ENCODE measurements at places on chromosomes 3 and 15.

GRCh38 chr3:172129850-172130716, 90.7 kb downstream of the FNDC3B start:
- no peak for DNase-seq

GRCh38 chr3:32431481-32431880, 39.8 kb downstream of the CMTM7 start:
- no peak for DNase-seq

DNA sequence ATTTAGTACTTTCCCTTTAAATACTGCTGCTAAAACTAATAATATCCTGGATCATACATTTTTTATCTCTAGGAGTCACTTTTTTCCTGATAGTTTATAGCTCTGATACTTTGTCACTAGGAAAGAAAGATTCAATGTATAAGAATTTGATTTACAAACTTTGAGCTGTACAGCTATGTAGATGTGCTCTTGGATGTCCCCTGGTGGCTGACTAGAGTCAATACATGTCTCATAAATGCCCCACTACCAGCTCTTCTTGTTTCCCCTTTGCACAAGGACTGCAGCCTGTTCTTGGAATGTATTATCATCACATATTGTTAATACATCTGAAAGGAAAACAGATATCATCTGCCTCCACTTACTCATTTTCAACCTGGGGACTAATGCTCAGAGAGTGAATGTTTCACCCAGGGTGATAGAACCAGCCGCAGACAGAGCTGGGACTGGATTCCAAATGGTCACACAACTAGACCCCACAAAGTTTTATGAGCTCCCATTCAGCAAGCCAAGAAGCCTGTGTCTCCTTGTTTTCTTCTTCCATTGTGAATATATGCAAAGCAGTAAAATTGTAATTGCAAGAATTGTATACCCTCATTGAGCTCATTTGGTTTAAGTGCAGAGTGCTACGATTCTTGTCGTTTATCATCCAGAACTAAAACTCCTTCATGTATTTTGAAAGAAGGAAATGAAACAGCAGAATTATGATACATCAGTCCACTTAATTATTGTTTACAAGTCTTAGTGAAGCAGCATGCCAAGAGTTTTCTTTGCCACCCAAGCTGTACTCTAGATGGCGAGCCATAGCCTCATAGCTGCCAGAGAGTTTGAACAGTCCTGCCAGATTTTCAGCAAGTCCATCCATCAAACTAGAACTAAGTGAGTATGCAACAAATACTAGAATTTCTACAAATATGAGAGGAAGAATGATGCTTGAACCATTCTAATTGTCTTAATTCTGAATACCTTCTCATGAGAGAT, 261.6 kb upstream of the LMCD1 start:
- DNase-seq = no peak

GRCh38 chr15:82798531-82799166, 7.2 kb downstream of the FSD2 start:
- no peak for DNase-seq

- no peak for DNase-seq
These were observed 129.6 kb upstream of the CNTN6 start for GRCh38 chr3:963255-963654.

DNA sequence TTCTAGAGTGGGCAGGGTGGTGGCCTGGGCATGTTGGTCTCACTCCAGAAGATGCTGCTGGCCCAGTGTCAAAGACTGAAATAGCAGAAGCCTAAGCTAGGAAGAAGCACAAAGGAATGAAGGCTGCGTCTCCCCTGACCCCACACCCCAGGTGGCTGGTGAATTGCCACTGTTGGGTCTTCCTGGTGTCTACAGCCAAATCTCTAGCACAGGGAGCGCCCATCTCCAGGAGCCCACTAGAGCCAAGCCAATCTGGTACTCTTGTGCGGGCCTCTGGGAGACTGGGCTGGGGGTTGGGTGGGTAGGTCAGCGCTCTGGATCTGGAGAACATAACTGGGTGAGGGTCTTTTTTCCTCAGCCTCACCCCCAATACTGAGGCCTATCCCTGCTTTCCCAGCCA, 894 bp downstream of the TUSC2 start:
- no peak for DNase-seq

GRCh38 chr3:23740517-23740965, 65.2 kb upstream of the UBE2E1 start:
- no peak for DNase-seq

DNA sequence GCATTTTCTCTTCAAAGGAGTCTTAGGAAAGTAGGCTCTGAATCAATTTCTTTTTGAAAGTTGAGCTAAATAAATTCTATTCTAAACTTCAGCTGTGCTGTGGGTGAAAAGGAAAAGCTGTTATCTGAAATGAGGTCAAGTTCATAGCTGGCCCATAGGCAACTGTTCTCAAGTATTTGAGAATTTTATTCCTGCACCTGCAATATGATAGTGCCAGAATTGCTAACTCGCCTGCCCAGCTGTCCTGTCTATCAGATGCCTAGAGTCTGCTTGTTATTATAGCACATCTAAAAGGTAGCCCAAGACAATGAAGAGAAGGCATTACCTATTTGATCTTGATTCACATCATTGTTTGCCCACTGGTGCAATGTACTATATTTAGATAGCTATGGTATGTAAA, 798.7 kb downstream of the DIPK2A start:
- DNase-seq = no peak

DNA sequence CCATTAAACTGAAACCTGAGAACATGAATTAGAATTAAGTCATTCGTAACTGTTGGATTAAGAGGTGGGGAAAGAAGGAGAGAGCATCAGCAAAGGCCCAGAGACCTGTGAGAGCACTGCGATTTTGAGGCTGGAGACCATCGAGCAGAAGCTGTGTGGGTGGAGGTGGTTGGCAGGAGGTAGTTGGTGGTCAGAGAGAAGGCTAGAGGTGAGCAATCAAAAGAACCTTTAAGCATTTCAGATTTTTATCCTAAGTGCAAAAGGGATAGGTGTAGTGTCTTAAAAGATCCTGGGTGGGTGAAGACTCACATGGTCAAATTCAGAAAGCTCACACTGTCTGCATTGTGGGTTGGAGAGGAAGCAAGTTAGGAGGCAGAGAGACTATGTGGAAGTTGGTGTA, 65.1 kb upstream of the TEX264 start:
- DNase-seq = no peak

DNA sequence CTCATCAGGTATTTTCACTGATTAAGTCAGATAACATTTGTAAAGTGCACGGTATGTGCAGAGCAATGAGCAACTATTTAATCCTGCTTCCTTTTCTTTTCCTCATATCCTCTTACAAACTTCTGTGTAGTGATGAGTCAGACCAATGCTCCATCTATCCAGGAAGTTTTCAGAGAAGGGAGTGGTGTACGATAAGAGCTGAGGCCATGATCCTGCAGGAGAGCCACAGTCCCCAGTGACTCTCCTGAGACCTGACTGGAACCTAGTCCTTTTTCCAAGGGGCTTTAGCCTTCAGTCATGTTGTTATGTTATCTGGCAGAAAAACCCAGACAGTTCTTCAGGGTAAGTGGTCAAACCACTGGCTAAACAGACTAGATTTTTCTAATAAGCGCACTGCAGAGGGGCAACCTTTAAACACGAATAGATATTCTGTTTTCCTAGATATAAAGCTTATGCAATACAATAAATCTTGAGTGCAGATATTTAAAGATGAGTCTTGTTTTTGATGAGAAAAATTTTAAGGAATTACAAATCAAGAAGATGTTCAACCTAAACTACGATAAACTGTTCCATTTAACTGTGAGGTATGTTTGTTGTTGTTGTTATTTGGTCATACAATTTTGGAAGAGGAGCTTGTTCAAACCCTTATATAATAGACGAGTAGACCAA, 110.5 kb upstream of the RAP2B start:
- DNase-seq = no peak

- no peak for DNase-seq
These were observed 99.2 kb downstream of the HES1 start for GRCh38 chr3:194235160-194235559.

- no peak for DNase-seq
These were observed 60.8 kb upstream of the MEF2A start for GRCh38 chr15:99504823-99505551.

DNA sequence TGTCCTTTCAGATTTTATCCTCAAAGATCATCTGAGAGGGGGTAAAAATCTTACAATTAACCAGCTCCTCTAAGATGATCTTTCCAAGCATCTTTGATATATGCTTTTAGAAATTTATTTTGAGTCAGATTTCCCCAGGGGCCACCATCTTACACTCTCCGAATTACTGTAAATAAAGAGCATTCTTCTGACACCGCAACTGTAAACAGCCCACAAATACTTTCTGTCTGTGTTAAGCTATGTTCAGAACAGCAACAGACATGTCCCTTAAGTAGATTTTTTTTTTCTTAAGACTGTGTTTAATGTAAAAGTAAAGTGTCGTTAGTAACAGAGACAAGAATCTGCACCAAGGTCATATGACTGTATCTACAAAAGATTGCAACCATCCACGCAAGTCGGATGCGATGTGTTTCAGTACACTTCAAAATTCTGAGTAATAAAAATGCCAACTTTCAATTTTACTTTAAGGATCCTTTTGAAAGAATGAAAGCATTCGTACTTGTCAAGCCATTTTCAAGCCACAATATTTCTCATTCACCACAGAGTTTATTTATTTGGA, 159.0 kb upstream of the KCNH8 start:
- DNase-seq = no peak

DNA sequence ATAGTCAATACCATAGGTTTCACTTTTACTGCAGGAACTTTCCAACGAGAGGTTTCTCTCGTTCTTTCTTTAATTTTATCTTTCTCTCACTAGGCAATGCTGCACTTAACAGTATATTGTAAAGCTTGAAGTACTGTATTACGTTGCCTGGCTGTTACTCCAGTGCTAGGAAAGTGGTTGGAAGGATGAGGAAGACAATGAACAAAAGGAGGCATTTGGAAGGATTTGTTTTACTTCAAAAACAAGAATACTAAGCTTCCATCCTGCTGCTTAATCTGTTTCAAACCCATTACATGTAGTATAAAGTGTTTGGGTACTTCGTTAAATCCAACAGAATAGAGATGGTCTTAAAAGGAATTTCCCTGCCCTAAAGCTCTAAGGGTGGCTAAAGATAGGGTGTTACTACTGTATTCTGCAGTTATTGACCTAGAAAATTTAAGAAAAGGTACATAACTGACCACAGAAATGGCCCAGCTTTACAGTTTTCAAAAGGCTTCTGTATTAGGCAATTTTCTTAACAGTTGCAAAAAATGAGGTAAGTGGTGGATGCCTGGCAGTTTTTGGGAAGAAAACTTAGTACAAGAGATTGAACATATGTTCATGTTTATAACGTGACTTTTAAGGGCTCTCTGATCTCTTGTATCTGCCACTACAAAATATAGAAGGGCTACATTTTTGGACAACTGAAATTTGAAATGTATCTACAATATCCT, 785 bp upstream of the IFT57 start:
- DNase-seq = no peak

GRCh38 chr3:17806201-17806600, 63.8 kb upstream of the TBC1D5 start:
- DNase-seq = no peak

- no peak for DNase-seq
These were observed 67.2 kb downstream of the LPP start for GRCh38 chr3:188220988-188221818.

GRCh38 chr15:79863886-79864285, 32.9 kb downstream of the MTHFS start:
- no peak for DNase-seq

- DNase-seq = no peak
These were observed 67.9 kb downstream of the ULK4 start for GRCh38 chr3:41893977-41894376.

- DNase-seq = no peak
These were observed 215.1 kb downstream of the MCTP2 start for GRCh38 chr15:94446441-94446840.

GRCh38 chr15:101307048-101307896, 12.2 kb upstream of the SNRPA1 start:
- no peak for DNase-seq

DNA sequence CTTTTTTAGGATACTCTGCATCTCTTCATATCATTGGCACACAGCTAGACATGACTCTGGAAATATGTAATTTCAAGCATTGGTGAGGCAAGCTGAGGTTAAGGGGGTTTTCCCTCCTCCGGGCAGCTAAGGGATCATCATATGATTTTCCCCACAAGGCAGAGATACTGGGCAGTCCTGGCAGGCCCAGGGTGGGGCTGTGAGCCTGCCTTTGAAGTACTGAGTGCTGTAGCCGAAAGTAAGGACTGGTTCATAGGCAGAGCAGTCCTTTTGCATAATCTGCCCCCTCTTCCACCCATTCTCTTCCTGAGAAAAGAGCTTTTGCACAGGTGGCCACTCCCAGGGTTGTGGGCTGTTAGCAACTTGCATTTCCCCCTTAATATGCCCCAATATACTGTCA, 168.8 kb upstream of the MANF start:
- DNase-seq = no peak

DNA sequence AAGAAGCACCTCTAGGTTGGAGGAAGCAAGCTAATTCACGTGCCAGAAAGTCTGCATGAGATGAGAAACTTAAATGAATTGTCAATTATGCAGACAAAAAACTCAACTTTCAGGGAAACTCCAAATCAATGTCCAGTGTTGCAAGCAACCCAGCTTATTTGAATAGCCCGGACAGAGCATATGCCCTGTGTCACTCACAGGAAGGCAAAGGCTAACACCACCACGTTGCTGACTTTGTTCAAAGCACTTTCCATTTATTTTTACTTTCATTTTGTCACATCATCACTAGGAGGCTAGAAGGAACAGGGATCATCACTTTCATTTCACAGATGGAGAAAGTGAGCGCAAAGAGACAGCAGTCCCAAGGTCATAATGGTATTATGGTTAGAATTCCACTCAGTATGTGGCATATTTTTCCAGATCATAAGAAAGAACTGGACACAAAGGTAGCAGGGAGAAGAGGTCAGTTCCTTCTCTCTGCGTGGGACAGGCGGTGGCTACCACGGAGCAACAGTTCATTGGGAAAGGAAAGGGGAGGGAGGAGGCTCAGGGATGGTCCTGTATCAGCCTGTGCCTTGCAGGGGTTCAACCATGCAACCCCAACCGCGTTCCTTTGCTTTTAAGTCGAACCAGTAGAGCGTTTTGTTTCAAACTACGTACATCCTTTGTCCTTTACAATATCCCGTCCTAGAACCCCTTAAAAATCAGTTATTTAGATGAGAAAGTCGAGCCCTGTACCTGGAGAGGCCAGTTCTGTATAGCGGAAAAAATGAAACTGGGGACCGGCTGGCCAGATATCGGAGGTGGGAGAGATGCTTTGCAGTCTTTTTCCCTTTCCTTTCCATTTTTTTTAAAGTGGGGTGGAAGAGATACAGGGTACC, 1.1 kb downstream of the HEG1 start:
- DNase-seq = no peak

DNA sequence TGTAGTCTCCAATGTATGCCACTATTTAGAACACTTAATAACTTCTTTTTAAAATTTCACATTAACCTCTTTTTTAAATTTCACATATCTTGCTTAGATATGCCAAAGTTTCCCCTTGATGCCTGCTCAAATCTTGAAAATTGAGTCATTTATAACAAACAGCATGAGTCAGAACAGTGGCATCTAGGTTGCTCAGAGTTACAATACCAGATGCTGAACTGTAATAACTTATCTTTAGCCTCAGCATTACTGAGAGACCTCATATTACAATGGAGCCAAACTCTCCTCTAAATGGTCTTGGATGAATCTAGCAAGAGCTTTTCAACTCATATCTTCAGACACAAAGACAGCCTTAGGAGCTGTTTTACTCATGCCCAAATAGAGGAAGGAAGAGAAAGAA, 439.3 kb upstream of the ARPP21 start:
- no peak for DNase-seq

- no peak for DNase-seq
These were observed 29.6 kb downstream of the CPOX start for GRCh38 chr3:98563661-98564281.

GRCh38 chr3:175818811-175819464, 959.8 kb downstream of the NAALADL2 start:
- DNase-seq = no peak

- no peak for DNase-seq
These were observed 99.2 kb downstream of the CEMIP start for GRCh38 chr15:80878242-80878866.
